ENCODE measurements at places on chromosomes 11 and 22.

DNA sequence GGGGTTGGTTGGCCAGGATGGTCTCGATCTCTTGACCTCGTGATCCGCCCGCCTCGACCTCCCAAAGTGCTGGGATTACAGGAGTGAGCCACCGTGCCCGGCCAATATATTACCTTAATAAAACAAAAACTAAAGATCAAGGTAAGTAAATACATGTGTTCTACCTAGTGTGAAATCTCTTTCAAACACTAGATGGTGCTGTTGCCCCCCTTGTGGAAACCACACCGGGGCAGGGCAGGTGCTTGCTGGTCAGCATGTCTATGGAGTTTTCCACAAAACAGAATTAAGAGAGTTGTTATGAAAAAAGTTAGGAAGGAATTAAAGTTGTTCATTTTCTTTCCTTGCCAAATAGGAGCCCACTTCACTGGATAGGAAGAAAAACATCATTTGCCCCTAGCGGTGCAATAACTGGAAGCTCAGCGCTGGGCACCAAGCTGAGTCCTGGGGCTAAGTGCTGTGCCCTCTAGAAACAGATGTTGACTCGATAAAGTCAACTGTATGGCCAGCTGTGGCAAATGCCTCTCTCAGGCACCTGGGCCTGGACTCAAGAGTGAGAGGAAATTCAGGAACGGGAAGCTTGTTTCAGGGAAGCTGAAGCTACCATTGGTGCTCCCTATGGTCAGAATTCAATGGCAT lies 6.3 kb upstream of the KCNJ5 start:
- DNase-seq, result peak; percentile 77

DNA sequence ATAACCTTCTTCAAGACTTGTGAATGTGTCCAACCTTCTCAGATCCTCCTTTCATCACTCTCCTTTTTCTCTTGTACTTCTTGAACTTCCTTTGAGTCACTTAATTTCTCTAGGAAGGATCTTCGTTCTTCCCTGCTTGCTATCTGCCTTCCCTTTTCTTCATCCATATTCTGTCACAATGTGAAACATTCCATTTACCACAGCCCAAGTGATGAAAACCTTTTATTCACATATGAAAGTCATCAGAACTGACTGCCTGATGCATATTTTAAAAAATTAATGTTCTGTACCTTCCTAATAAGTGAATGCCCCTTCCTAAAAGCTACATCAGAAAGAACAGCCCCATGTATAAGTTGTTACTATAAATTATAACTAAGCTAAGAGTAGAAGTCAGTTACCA lies 520.4 kb upstream of the LUZP2 start:
- DNase-seq, result no peak

- DNase-seq, result no peak
These were observed 73.4 kb downstream of the UVRAG start for GRCh38 chr11:75888416-75888815.

DNA sequence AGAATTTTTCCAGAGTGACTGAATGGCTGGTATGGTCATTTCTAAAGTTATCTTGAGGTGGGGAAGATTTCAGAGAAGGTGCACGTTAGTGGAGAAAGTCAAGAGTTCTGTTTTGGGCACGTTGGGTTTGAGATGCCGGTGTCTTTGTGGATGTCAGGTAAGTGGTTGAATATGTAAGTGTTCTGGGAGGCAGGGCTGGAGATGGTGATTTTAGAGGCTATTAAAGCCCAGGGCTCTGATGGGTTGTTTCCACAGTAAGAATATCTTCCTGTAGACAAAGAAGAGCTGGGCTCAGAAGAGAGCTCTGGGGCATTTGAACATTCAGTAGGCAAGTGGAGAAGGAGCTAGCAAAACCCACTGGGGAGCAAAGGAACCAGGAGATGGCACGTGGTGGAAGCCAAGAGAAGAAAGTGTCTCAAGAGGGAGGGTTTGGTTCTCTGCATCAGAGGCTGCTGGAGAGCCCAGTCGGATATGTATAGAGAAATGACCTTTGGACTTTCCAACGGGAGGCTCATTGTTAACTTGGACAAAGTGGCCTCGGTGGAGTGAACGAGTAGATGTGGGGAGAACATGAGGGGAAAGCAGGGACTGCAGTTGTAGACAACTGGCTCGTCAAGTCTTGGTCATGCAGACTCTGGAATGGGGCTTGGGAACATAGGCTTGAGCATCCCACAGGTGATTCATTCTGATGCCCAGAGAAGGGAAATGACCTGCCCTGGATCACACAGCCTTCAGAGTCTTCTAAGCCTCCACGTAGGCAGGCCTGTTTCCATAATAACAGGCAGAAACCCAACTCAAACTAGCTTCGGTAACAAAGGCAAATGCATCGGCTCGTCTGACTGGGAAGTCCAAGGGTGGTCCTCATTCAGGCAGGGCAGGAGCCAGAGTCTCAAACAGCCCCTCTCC lies 98.4 kb upstream of the PARVA start:
- DNase-seq, result no peak

- DNase-seq, result peak; percentile 82
These were observed 1.3 kb upstream of the TM7SF2 start for GRCh38 chr11:65110354-65110861.
